ENCODE measurements at places on chromosomes 7 and 10.

DNA sequence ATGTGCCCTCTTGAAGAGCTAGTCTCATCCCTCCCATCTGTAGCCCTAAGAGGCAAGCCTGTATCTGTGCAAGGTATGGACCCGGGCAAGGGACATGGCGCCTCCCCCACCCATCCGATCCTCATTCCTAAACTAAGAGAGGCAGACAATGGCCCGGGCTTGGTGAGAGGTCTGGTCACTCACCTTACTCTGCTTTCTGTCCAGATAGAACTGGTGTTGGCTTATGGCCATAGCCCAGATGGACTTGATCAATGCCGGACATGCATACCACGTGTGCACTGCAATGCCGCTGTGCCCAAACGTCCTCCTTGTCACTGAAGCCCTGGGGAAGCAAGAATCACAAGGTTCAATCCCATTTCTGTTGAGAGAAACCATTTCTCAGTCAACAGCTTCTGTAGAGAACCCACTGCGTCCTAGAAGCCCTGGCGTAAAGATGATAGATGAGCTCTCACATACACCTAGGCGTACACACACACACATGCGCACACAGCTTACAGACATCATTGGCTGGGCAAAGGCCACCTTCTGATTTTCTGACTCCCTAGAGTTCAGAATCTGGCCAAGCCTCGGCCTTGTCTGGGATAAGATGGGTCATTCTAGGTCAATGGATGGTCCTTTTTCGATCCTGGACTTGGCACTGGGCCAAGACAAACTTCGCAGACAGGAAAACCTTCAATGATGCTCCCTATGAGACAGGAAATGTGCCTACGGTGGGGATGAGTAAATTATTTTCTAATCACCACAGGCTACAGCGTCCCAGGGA, 114.6 kb downstream of the PRPF18 start:
- no peak for DNase-seq

- no peak for DNase-seq
These were observed 3.9 kb downstream of the RASGEF1A start for GRCh38 chr10:43262902-43263466.

DNA sequence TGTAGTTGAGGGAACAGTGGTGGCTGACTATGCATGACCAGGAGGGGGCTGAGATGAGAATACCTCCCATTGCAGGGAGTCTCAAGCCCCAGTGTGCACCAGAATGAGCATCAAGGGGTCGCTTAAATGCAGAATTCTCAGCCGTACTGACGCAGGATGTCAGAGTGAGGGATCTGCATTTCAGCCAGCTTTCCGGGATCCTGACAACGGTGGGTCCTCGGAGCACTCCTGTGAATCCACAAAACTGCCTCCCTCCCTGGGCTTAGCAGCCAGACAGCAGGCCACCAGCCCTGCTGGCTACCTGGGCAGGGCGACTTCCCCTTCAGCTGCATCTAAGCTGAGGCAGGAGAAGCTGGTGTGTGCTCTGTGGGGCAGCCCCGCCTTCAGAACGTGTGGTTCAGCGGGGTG, 21.8 kb upstream of the LOXL4 start:
- DNase-seq: no peak

DNA sequence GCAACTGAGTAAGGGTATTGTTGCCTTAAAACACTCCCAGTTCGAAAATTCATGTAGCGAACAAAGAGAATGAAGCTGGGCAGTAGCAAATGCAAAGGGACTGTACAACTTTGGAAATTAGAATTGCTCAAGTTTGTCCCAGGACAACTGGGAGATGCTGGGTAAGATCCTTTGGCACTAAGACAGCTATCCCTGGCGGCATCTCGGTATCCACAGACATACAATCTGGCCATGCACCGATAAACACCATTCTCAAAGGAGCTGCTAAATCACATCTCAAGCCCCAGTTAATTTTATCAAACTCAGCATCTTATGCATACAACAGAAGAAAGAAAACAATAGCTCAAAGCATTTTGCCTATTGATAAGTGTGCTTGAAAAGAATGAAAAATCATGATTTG, 177.3 kb downstream of the AMPH start:
- DNase-seq: no peak

DNA sequence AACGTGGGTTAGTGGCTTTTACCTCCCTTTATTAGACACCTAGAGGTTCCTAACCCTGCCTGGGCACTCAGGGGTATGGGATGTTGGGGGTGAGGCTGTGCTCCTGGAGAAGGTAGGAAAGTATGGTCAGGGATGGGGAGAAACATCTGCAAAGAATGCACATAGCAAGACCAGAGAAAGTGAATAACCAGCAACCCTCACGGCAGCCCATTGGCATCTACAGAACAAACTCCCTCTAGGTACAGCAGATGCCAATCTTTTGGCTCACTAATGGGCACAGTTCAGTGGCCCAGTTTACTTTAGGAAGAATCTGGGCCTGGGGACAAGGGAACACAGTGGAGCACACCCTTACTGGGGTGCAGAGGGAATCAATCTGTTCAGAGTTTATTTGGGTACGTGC, 143.9 kb downstream of the JAZF1 start:
- DNase-seq: no peak

DNA sequence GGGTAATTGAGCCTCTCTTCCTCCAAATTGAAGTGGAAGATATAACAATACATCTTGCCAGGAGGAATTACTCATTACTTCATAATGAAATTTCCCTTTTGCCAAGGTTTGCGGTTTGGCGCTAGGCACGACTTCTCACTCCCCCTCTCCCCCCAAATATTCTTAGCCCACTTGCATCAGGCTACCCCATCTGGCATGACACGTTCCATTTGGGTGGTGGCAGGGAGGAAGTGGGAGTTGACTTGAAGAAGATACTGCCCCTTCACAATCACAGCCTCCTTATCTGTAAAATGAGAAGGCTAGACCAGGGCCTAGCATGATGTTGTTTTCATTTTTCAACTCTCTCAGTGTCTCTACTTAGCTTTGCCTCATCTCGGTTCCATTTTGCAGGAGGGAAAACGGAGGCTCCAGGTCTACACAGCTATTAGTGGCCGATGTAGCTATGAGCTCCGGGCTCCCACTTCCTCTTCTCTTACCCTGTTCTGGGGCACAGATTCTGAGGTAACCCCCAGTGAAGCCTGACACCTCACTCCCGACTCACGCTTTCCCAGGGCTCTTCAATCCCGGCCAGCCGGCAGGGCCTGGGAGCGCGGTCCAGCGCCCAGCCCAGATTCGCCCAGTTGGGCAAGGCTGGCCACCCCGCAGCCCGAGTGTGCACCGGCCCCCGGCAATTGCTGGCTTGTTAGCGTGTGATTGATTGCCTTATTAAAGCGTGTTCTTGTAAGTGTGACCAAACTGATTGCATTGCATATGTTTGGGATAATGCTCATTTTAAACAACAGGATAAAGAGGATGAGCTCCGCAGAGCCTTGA, 6.5 kb downstream of the EVX1 start:
- DNase-seq: no peak

DNA sequence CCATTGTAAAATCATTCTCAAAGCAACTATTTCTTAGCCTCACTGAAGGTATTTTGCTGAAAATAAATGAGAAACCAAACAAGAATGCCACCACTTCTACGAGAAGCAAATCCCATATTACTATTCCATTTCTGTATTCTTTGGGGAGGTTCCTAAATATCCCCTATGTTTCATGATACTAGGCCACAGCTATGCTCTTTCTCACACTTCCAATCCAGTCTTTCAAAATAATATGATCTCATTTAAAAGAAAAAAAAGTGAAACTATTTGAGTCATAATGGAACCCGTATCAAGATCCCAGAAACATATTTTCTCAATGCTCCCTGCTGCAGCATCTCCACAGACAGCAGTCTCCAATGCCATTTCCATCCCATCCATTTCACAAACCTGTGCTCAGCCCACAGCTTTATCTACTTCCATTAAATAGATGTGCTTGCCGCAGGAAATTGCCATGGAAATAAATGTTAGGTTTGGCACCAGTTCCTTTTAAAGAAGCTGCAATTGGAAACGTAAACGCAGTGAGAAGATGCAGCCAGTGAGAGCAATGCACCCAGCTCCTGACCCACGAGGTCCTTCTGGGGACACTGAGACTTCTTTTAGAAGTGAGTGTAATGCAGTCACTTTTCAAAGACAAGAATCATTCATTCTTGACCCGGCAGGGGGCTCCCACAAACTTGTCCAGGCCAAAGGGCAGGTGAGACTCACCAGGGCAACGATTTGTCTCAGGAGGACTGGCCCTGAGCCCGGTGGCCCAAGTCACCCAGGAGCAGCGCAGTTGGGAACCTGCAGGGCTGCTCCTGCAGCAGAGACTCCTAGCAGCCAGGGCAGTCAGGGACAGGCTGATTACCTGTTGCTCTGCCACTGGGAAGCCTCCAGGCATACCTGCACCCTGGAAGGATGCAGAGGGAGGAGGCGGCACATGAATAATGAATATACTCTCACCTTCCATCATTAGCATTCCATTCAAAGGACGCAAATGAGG, 99.6 kb downstream of the C10orf90 start:
- no peak for DNase-seq

Data from left cardiac atrium (tissue), 4 donors.